ENCODE measurements at places on chromosomes 4 and X.
A peak's percentile ranks its signal among the peaks of the same experiment; 100 is the strongest.

GRCh38 chrX:113058634-113059033, 218.0 kb upstream of the AMOT start:
- no peak for DNase-seq

GRCh38 chrX:39158801-39159657, 357.8 kb downstream of the MID1IP1 start:
- DNase-seq, result no peak

DNA sequence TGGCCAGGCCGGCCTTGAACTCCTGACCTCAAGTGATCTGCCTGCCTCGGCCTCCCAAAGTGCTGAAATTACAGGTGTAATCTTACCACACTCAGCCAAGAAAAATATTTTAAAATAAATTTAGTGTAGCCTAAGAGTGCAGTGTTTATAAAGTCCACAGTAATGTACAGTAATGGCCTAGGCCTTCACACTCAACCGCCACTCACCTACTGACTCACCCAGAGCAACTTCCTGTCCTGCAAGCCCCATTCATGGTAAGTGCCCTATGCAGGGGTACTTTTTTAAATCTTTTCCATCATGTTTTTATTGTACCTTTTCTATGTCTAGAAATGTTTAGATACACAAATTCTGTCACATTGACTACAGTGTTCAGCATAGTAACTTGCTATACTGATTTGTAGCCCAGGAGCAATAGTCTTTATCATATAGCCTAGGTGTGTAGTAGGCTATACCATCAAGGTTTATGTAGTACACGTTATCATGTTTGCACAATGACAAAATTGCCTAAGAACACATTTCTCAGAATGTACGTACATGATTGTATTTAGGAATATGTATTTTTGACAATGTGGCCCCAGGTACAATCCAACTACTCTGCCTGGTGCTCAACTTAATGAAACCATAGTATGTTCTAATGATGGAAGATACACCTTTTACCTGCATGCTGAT, 455.2 kb downstream of the PCDH7 start:
- DNase-seq, result no peak

- no peak for DNase-seq
Measured at GRCh38 chr4:123104310-123105025, 182.1 kb upstream of the NUDT6 start.

GRCh38 chr4:10462876-10463275, 5.7 kb upstream of the ZNF518B start:
- no peak for DNase-seq

DNA sequence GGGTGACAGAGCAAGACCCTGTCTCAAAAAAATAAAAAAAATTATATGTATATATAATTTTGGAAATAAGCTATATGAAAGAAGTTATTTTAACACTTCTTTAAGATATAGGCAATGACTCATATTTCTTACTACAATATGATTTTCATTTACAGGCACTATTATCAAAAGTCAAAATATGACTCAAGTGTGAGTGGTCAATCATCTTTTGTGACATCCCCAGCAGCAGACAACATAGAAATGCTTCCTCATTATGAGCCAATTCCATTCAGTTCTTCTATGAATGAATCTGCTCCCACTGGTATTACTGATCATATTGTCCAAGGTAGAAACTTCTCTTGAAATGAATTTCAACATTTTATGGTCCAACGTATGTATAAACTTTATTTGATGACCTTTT, 20.8 kb downstream of the OCIAD1 start:
- no peak for DNase-seq

- DNase-seq, result no peak
Measured at GRCh38 chr4:106971636-106972035, 64.5 kb downstream of the DKK2 start.

- DNase-seq, result no peak
Measured at GRCh38 chrX:134634691-134635090, 23.6 kb downstream of the PLAC1 start.

DNA sequence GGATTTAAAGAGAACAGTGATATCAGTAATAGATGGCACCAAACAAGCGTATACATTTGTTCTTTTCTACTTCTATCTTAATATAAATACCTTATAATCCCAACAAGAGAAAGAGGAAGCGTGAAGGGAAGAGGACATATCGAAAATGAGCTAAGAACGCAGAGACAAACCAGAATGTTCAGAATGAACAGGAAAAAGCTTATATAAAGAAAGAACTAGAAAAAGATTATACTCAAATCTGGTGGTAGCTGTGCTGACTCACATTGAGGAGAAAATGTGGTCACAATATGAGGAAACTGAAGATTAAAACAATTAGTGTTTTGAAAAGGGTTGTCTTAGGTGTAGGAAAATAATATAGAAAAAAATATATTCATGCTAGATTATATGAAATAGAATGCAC, 2.0 kb upstream of the GPR34 start:
- no peak for DNase-seq

DNA sequence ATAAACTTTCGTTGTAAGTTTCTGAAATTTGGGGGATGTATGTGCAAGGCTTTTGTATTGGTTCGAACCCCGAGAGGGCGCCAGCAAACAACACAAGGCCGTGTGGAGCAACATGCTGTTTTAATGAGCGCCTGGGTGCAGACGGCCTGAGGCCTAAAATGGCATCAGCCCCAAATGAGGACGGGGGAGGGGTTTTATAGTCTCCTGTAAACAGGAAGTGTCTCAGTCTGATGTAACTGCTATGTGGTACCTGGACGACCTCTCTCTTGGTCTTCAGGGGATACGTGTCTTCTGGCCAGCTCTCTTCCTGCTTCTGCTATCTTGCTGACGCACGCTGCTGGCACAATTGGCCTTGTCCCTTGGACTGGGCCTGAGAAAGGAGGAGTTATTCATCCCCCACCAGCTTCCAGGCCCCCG, 1348.0 kb downstream of the ADGRL3 start:
- DNase-seq, result no peak

DNA sequence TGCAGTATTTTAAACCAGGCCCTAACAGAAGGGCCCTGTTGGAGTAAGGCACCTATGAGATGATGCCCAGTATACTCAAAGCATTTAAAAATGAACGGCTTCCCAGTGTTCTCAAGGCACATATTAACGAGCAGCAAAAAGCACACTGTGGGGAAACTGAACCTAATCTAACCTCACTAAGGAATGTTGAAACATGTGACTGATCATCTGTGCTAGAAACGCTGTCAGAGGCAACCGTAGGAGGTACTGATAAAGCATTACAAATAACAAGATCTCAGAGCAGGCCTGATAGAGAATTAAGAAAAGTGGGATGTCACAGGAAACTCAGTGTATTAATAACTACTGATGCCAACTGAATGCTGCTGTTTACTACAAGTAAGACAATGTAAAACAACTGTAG, 24.0 kb downstream of the ASB9 start:
- no peak for DNase-seq

DNA sequence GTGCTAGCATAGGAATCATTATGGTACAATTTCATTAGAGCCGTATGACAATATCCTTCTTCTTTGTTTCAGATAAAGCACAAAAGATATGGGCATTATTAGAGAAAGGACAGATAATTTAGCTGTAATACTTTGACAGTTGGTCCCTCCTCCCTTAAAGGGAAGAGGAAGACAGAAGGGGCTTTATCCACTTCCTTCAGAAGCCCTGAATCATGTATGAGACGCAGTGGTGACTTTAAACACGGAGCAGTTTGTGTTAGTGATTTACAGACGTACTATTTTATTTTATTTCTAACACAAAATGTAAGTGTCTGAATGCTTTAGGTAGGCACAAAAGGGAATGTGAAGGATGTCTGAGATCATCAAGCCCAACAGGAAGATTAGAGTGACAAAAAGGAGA, 467.7 kb downstream of the IL15 start:
- no peak for DNase-seq

GRCh38 chr4:144970597-144970996, 127.4 kb downstream of the ANAPC10 start:
- DNase-seq, result no peak

DNA sequence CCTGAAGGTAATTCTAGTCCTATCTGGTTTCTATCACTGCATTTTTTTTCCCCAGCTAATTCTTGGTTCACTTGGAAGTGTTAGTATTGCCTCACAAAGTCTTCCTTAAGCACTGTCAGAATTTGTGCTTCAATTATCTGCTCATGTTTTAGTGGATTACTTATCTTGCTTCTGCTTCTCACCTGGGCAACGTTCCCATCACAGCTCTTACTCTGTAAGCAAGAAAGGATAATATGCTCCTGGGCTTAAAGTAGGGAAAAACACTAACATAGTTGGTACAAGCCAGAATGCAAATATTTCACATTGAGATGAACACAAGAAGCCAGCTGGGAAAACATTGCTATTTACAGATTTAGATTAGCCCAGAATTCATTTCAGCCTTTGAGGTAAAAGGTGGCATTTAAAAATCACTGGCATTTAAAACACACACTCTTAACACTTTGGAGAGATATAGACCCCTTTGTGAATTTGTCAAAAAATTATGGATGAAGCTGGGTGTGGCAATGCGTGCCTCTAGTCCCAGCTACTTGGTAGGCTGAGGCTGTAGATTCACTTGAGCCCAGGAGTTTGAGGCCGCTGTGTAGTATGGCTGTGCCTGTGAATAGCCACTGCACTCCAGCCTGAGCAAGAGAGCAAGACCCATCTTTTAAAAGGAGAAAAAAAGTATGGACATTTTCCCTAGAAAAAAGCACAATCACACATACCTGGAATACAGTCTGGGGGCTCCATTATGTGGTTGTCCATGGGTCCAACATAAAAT, 6.6 kb upstream of the PTPN13 start:
- DNase-seq, result no peak

GRCh38 chr4:82124365-82124764, 249.4 kb downstream of the HNRNPD start:
- no peak for DNase-seq

DNA sequence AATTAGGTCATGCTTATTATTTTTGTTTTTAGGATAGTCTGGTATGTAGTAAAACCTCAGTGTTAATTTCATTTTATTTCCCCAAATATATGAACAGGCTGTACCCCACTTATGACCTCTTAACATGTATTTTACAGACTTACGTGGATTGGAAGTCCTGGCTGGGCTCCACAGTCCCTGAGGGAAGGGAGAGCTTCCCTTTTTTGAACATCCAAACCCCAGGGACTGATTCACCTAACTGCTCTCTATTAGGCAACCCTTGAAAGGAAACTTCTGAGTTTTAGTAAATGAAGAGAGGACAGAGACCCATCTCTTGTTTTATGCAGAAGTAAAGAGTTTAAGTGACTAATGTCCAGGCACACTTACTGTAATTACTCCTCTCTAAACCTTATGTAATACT, 233.1 kb upstream of the SPRY1 start:
- no peak for DNase-seq

GRCh38 chr4:89069481-89069880, 12.5 kb upstream of the FAM13A start:
- DNase-seq, result no peak

- DNase-seq, result peak; percentile 30
Measured at GRCh38 chrX:30888526-30889146, 418 bp downstream of the TAB3 start.

DNA sequence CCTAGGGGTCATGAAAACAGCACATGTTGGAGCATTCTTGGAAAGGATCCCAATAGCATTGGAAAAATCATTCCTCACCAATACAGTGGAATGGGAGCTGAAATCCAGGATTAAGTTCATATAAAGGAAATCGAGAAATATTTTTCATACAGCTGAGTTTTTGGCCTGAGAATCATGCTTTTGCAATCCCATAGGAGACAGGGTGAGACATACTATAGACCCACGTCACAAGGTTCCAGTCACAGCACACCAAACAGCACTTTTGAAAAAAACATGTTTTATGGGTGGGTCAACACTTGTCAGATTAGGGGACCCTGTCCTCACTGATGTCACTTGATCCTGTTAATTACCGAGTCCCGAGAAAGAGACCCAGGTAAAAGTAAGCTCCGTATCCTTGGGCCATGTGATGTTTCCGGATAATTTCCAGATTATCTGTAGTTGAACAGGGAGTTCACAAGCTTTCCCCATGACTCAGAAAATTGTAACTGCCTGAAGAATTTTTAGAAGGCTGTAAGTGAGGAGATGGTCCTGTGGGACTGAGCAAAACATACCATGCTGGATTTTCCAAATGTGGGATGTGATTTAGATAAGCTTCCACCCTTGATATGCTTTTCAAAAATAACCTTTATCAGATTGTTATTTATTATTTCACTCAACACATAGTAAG, 80.9 kb upstream of the TLR3 start:
- DNase-seq, result no peak

GRCh38 chrX:73668779-73669178, 105.8 kb downstream of the CHIC1 start:
- no peak for DNase-seq

GRCh38 chr4:59535541-59535940, 1664.6 kb upstream of the ADGRL3 start:
- no peak for DNase-seq

DNA sequence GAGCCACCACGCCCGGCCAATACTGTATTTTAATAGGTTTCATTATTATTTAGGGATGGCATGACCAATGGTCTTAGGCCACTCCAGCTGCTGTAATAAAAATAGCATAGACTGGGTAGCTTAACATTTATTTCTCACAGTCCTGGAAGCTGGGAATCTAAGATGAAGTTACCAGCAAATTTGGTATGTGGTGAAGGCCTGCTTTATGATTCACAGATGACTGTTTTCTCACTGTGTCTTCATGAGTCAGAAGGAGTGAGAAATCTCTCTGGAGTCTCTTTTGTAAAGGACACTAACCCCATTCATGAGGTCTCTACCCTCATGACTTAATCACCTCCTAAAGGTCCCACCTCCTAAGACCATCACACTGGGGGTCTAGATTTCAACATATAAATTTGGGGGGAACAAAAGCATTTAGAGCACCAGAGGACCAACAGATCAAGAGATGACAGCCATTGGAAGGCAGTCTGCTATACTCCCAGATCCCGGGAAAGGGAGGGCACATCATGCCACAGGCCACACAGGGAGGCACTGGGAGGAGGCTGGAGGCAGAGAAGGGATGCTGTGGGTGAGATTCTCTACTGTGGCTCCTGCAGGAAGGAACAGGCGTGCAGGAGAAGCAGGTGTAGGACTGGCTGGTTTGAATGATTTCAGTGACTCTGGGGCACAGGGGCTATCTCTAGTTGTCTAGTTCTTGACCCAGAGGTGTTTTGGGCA, 335.8 kb upstream of the SFRP2 start:
- no peak for DNase-seq

DNA sequence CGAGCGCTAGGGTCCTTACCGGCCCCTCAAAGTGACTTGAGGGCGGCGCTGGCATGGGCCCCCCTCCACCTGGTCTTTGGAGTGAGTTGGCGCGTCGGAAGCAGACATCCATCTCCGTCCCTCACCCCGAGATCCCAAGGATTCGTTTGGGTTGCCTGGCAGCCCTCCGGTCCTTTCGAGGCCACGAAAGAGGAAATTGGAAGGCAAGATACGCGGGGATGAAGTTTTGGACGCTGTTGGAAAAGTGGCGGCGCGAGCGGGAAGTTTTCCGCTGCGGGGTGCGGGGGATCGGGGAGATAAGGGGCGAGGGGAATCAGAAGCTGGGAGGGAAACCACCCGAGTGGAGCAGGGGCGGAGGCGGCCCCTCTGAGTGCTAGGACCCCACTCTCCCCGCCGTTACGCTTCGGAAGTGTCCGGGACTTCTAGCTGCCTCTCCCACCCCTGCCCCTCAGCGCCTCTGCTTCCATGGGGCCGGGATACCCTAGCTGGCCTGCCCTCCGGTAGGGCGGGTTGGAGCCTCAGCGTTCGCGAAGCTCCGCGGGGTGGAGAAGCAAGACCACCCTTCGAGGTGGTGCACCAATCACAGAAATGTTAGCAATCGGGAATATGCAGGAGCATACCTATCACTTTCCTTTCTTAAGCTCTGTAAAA, 57.8 kb downstream of the FRMPD3 start:
- peak; percentile 1 for DNase-seq
